ENCODE measurements at places on chromosomes 11 and 22.

DNA sequence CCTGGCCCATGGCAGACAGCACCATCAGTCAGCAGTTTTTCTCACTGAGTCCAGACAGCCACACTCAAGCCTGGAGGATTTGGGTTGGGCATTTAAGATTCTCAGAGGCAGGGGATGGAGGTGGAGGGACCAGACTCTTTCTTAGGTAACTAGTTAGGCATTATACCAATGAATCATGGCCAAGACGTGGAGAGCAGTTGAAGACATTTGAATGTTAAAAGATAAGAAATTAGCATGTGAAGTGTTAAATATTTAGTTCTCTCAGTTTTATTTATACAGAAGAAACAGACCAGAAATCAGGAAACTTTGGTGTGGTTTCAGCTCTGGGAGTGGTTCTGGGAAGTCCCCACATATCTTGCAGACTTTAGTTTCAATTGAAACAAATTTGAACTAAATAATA lies 9.9 kb downstream of the GTF2H1 start:
- DNase-seq: no peak

DNA sequence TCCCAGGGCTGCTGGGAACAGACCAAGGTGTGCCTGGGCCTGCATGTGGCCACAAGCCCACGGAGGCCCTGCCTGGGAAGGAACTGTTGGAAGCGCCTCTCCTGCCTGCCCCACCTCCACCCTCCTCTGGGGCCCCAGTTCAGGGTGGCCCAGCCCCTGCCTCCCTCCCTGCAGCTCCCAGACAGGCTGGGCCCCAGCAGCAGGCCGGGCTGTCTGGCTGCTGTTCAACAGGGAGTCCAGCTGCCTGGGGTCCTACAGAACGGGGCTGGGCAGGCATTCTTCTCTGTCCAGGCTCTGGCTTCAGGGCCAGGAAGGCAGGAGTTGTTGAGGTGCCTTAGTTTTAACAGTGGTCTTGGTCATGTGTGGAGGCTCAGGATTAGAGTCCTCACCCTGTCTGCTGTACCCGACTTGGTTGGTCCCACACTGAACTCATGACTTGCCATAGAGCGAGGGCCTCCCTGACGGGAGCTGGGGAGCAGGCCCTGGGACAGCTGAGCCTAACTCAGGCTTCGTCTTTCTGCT lies 11.8 kb downstream of the PRDM11 start:
- no peak for DNase-seq

DNA sequence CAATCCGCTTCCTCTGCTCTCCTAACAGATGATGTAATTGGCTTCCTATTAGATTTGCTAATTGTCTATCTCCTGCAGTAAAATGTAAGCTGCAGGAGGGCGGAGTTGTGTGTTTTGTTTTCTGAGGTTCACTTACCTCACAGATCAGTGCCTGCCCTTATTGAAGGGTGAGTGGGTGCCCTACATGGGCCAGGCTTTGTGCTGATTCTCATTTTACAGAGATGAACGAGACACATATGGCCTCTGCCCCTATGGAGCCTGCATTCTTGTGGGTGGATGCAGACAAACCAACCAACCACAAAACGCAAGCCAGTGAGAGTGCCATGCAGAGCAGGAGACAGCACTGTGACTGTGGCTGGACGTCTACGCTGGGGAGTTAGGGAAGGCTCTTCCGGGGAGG lies 9.9 kb downstream of the TESMIN start:
- no peak for DNase-seq

DNA sequence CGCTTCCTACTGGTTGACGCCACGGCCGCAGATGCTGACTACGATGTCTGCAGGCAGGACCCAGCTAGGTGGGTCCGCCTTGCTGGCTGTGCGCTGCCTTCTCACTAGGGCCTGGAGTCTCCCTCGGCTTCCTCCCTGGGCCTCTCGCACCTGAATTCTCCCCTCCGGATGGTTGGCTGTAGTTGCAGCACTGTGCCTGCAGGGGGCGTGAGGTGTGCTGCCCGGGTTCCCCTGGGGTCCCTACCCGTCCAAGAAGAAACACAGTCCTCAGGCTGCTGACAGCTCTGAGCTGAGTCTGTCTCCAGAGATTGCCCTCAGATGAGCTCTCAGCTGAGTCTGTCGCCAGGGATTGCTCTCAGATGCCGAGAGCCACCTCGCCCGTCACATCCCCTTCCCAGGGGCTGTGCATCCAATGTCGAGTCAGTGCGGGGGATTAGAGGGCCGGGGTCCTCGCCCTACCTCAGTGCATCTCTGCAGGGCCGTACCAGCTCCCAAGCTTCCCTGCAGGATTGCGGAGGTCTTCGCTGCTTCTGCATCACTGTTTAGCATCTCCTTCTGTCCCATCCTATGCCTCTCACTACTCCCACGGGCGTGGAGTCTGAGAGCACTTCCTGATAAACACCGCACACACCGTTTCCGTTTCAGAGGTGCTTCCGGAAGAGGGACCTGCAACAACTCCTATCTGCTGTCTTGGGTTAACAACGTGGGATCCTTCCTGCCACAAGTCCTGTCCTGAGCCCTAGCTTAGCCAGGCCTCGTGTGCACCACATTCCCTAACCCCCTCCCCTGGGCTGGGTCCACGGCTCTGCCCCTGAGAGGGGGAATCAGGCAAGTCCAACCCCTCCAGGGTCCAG lies 196.9 kb downstream of the CSNK2A3 start:
- peak; percentile 36 for DNase-seq

- no peak for DNase-seq
Measured at GRCh38 chr11:68355471-68355870, 43.1 kb downstream of the LRP5 start.

DNA sequence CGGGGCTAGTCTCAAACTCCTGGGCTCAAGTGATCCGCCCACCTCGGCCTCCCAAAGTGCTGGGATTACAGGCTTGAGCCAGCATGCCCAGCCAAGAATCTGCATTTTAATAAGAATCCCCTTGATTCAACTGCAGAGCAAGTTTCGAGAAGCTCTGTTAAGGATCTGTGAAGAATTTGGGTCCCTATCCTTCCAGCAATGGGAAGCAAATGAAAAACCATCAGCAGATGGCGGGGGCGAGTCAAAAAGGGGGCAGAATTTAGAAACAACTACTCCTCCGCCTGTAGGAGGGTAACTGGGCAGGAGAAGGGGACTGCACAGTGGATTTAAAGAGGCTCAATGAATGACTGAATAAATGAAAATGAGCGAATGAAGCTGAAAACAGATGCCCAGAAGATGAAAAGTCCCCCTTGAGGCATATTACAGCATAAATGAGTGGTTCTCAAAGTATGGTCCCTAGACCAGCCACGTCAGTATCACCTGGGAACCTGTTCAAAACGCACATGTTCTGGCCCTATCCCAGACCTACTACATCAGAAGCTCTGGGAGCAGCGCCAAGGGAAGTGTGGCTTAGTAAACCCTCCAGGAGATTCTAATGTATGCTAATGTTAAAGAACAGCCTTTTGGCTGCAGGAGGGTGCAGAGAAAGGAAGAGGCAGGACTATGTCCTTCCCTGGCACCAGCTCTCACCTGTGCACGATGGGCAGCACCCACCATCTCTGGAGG lies 15.0 kb downstream of the VWCE start:
- no peak for DNase-seq

DNA sequence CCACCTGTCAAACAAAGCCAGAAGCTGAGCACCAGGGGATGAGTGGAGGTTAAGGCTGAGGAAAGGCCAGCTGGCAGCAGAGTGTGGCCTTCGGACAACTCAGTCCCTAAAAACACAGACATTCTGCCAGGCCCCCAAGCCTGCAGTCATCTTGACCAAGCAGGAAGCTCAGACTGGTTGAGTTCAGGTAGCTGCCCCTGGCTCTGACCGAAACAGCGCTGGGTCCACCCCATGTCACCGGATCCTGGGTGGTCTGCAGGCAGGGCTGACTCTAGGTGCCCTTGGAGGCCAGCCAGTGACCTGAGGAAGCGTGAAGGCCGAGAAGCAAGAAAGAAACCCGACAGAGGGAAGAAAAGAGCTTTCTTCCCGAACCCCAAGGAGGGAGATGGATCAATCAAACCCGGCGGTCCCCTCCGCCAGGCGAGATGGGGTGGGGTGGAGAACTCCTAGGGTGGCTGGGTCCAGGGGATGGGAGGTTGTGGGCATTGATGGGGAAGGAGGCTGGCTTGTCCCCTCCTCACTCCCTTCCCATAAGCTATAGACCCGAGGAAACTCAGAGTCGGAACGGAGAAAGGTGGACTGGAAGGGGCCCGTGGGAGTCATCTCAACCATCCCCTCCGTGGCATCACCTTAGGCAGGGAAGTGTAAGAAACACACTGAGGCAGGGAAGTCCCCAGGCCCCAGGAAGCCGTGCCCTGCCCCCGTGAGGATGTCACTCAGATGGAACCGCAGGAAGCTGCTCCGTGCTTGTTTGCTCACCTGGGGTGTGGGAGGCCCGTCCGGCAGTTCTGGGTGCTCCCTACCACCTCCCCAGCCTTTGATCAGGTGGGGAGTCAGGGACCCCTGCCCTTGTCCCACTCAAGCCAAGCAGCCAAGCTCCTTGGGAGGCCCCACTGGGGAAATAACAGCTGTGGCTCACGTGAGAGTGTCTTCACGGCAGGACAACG lies 11.7 kb downstream of the CXCR5 start:
- DNase-seq: peak; percentile 59

DNA sequence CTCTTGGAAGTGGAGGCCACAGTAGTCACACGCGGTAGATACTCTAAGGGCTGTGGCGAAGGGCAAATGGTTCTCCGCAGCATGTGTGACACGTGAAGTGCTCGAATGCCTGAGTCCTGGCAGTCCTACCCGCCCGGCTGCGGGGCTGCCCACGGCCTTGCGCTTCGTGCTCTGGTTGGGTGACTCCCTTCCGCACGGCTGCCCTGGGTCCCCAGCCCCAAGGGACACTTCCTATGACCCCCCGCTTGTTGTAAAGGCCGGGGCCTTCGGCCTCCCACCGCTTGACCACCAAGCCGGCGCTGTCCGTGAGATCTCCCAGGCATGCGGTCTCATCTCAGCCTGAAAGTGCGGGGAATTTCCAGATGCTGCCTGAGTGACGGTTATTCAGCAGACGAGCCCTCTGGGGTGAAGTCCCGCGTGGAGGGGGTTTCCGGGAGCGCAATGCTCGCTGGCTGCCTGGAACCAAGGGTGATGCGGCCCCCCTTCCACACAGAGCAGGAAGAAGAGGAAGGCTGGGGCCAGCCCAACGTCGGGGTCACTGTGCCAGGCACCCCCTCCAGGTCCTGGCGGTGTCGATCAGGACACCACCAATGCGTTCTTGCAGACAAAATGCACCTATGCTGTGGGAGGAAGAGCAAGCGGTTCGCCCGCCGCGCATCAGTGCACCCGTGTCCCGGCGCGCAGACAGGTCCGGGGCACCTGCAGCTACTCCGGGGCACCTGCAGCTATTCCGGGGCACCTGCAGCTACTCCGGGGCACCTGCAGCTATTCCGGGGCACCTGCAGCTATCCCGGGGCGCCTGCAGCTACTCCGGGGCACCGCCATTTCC lies 171.2 kb downstream of the OPCML start:
- no peak for DNase-seq

GRCh38 chr11:29773656-29774264 lies 243.1 kb downstream of the KCNA4 start:
- DNase-seq: no peak

- no peak for DNase-seq
Measured at GRCh38 chr11:116535994-116536393, 236.8 kb downstream of the BUD13 start.

GRCh38 chr22:29790061-29790460 lies 22.9 kb downstream of the UQCR10 start:
- no peak for DNase-seq

GRCh38 chr11:24592360-24592759 lies 95.5 kb downstream of the LUZP2 start:
- no peak for DNase-seq

GRCh38 chr11:120834686-120835210 lies 189.2 kb upstream of the TBCEL start:
- DNase-seq: no peak

- no peak for DNase-seq
Measured at GRCh38 chr11:9193316-9193715, 71.8 kb downstream of the DENND5A start.

DNA sequence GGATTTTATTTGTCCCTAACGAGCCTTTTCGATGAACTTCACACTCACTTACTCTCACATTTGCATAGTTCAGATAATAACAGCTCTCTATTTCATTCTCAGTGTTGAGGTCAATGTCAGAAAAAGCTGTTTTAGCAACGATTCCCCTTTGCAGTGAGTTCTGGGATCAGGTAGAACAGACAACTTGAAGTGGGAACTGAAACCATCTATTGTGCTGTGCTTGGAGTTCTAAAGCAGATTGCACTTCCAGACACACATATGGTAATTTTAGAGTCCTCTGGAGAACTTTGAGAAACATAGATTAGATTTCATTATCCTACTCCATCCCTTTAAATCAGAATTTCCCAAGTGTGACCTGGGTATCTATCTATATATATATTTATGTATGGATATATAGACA lies 124.6 kb upstream of the BLID start:
- DNase-seq: no peak

DNA sequence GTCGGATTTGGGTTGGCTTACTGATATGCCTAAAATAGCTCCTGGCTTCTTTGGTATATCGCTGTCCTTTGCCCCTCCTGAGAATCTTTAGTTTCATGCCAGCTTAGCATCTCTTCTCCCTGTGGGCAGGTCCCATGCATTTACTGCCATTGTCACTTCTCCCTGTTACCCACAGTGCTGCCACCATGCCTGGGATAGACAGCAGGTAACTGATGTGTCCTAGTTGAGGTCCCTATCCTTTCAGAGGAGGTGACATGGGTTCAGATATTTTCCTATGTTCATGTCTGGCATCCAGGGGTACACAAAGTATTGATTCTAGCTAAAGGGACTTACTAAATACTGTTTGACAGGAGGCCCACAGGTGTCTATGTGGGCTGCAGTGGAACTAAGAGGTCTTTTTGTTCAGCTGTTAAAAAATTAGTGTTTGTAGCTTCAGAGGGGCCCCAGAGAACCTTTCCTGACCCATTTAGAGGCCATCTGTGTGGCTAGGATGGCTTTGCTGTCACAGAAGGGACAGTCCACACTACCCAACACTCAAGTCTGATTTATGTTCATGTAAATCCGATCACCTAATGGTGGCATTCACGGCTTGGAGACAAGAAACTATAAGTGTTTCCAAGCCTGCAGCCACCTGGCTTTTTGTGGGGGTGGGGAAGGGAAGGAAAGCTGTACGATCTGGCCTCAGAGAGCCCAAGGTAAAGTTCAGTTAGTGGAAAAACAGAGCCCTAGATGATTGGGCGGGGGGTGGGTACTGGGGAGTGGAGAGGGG lies 8.5 kb downstream of the TIMP3 start:
- DNase-seq: no peak

GRCh38 chr11:73579641-73580434 lies 18.1 kb downstream of the FAM168A start:
- no peak for DNase-seq

- DNase-seq: no peak
Measured at GRCh38 chr11:85595285-85595884, 31.8 kb downstream of the DLG2 start.

DNA sequence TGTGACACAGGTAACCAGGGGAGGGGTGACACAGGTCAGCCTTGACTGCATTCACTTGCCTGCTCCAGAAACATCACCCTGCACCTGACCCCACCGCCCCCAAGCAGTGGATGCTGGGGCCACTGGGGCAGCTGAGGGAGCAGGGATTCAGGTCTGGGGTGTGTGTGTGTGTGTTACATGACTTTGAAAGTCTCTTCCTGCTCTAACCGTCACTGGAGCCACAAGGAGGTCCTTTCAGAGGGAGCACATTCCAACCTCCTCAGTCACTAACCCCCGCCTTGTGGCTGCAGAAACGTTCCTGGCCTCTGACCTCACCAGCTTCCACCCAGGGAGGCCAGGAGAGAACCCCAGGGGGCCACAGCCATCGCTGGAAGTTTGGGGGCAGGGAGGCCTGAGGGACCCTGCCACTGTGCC lies 2.9 kb upstream of the FOSL1 start:
- no peak for DNase-seq

Measured in effector memory CD4-positive, alpha-beta T cell (primary cell).